ENCODE measurements at places on chromosomes 13 and 19. TPM values are rescaled to one million over a fixed set of nuclear protein-coding genes. Genes with fewer than 3 reads are reported as not detected.

- no peak for DNase-seq
Measured at GRCh38 chr13:48188131-48188530, 44.9 kb upstream of the ITM2B start.

ANKLE1 gene
- total RNA-seq = 0.26 TPM

KLF1 gene
- 0.26 TPM for total RNA-seq

ANGPTL8 gene
- total RNA-seq = not detected

PROZ gene
- not detected for total RNA-seq

IRGC gene
- total RNA-seq = not detected
